CD4-positive, alpha-beta T cell (primary cell): ENCODE measurements at places on chromosomes 13 and 19. TPM values are rescaled to one million over a fixed set of nuclear protein-coding genes. Genes with fewer than 3 reads are reported as not detected.

GIPR gene
- 2.4 TPM for total RNA-seq

DNA sequence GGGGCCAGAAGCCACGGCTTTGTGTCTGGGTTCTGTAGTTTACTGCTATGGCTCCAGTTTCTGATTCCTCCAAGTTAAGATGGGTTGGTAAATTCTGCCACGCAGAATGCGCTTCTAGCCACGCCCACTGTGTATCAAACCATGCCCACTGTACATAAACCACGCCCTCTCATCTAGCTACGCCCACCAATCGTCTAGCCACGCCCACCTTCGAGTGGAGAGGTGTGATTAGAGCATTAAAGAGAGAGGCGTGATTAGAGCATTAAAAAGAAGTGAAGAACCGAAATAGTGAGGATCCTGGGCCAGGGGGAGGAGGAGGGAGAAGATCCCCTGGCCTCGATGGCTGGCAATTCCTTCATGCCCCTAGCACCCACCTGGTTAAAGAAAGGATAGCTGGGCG, 43.7 kb upstream of the ADGRE5 start:
- H3K36me3 ChIP-seq, result no peaks in the 10 kb centered on the region
- H3K27me3 ChIP-seq, result no peaks in the 10 kb centered on the region
- no peak overlapping the region for H3K4me3 ChIP-seq

ZFP14 gene
- total RNA-seq, result 4.4 TPM

ERFL gene
- 8.9 TPM for total RNA-seq

- no peaks in the 10 kb centered on the region for H3K36me3 ChIP-seq
- no peak for DNase-seq
- no peaks in the 10 kb centered on the region for H3K27me3 ChIP-seq
- H3K4me3 ChIP-seq, result no peak overlapping the region
- no peaks in the 10 kb centered on the region for H3K4me1 ChIP-seq
- no peak overlapping the region for H3K27ac ChIP-seq
Observed at GRCh38 chr19:17883627-17884410, 12.1 kb downstream of the SLC5A5 start.

GIPC3 gene
- total RNA-seq, result 1.1 TPM

DNA sequence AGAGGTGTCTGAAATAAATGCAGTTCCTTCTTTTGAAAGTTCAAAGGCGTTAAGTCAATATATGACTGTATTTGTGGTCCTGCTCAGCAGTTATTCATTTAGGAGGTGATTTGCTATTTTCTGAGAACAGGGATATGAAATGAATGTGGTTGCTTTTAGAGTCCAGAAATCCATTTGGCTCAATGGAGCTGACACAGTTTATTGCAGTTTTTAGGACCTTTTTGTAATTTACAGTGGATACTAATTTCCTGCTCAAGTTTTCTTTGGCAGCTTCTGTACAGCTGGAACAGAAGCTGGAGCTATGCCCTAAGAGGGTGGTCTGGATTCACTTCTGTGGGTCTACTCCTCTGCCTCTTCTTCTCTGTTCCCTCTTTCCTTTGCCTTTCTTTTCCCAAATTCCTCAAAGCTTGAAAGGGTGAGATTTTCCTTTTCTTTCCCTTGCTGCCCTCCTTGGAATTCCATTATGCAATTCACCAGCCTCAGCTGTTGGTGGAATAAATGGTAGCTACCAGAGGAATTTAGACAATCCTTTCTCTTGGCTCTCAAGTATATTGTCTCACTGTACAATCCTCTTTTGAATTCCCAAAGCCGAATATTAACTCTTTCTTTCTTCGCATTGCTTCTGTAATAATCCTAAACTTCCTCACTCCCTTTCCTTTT, 39.9 kb downstream of the ITGBL1 start:
- H3K27ac ChIP-seq, result no peak overlapping the region
- no peaks in the 10 kb centered on the region for H3K36me3 ChIP-seq
- H3K4me3 ChIP-seq, result no peak overlapping the region
- H3K4me1 ChIP-seq, result no peaks in the 10 kb centered on the region
- H3K27me3 ChIP-seq, result no peaks in the 10 kb centered on the region
- no peak for DNase-seq

CAMSAP3 gene
- total RNA-seq, result 0.25 TPM

MBD3L2 gene
- total RNA-seq, result not detected

GRCh38 chr13:87677043-87677495, 5.9 kb downstream of the SLITRK5 start:
- no peak overlapping the region for H3K27ac ChIP-seq
- no peak overlapping the region for H3K4me3 ChIP-seq
- peaks cover 26% of the 10 kb centered on the region for H3K4me1 ChIP-seq
- no peak for DNase-seq
- H3K36me3 ChIP-seq, result no peaks in the 10 kb centered on the region
- peaks cover 54% of the 10 kb centered on the region for H3K27me3 ChIP-seq

GRCh38 chr13:61276401-61276800, 139.2 kb downstream of the PCDH20 start:
- H3K4me3 ChIP-seq, result no peak overlapping the region
- DNase-seq, result no peak
- H3K27ac ChIP-seq, result no peak overlapping the region
- H3K27me3 ChIP-seq, result no peaks in the 10 kb centered on the region

CEACAM16 gene
- total RNA-seq, result not detected

DNA sequence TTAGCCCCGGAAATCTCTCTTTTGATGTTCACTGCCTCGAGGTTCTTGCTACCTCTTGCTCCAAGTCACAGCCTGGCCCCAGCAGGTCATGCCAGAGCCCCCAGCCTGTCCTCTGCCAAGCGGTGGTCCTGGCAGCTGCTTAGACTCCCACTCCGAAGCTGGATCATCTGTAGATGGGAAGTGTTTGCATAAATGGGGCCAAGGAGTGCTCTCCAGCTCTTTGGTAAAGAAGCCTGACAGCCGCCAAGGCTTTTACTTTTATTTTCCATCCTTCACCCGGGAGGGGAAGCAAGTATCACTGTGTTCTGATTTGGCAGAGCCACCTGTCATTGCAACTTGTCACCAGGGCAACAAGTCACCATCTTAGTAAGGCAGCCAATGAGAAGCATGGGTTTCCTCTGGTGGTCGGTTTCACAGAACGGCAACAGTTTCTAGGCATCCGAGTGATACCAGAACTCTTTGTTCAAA, 10.6 kb upstream of the RETN start:
- no peaks in the 10 kb centered on the region for H3K27me3 ChIP-seq
- H3K27ac ChIP-seq, result no peak overlapping the region
- H3K4me1 ChIP-seq, result peaks cover 20% of the 10 kb centered on the region
- no peaks in the 10 kb centered on the region for H3K36me3 ChIP-seq
- DNase-seq, result no peak
- H3K4me3 ChIP-seq, result peak overlapping the region; percentile 40

ERICH4 gene
- not detected for total RNA-seq

DNA sequence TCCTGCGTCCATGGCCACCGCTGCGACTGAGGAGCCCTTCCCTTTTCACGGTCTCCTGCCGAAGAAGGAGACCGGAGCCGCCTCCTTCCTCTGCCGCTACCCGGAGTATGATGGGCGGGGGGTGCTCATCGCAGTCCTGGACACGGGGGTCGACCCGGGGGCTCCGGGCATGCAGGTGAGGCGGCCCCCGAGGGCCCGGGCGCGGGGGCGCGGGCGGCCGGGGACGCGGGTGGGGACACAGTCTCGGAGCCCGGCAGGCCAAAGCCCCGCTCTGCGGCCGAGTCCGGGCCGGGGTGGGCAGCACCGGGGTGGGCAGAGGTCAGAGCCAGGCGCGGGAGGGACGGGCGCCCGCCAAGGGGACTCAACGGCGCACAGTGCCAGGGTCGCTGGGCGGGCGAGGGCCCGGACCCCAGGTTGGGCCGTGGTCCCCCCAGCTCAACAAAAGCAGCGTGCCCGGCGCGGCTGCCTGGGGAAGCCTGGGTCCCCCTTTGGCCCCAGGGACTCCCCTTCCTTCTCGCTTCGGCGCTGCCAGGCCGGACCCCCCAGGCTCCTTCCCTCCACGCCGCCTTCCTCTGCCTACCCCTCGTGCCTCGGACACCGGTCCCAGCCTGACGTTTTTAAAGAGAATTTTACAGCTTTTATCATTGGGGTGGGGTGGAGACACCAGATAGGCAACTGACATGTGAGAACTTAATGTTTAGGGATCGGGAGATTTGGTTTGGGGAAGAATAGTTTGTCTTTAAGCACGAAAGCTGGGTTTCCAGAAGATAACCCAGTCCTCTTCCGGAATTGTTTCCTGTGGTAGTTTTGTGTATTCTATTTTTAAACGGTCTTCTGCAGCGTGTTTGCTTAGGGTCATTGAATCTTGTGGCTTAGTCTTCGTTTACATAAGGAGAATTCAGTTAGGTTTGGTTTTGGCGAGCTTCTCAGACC, 509 bp downstream of the TPP2 start:
- peak overlapping the region; percentile 76 for H3K4me3 ChIP-seq
- peaks cover 27% of the 10 kb centered on the region for H3K4me1 ChIP-seq
- no peaks in the 10 kb centered on the region for H3K27me3 ChIP-seq
- peak; percentile 3 for DNase-seq
- peak overlapping the region; percentile 71 for H3K27ac ChIP-seq

DNA sequence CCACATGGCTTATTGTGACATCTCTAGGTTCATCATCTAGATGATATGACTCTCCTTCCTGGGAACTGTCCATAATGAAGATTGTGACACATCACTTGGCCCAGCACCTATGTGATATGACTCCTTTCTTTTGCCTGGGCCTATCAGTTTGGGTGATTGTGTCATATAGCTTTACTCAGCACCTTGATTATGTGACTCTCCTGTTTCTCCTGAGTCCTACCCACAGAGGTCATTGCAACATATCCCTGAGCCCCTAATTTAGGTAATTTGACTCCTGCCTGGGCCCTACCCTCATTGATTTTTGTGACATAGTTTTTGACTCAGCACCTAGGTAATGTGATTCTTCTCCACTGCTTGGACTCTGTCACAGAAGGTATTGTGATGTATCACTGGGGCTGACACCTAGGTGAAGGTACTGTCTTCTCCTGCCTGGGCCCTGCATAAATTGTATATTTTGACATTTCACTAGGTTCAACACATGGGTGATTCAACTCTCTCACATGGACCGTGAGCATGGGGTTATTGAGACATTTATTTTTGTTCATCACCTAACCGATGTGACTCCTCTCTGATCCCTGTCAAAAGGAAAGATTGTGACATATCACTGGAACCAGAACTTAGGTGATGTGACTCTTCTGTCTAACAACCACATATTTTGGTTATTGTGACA, 26.2 kb upstream of the ZNF254 start:
- H3K36me3 ChIP-seq, result peaks cover 38% of the 10 kb centered on the region
- no peak for DNase-seq
- no peaks in the 10 kb centered on the region for H3K27me3 ChIP-seq
- no peak overlapping the region for H3K27ac ChIP-seq
- no peaks in the 10 kb centered on the region for H3K4me1 ChIP-seq
- no peak overlapping the region for H3K4me3 ChIP-seq
